ENCODE measurements at places on chromosomes 12 and 14. TPM values are rescaled to one million over a fixed set of nuclear protein-coding genes. Genes with fewer than 3 reads are reported as not detected.
A peak's percentile ranks its signal among the peaks of the same experiment; 100 is the strongest.

Gene KRT78
- not detected for total RNA-seq

DNA sequence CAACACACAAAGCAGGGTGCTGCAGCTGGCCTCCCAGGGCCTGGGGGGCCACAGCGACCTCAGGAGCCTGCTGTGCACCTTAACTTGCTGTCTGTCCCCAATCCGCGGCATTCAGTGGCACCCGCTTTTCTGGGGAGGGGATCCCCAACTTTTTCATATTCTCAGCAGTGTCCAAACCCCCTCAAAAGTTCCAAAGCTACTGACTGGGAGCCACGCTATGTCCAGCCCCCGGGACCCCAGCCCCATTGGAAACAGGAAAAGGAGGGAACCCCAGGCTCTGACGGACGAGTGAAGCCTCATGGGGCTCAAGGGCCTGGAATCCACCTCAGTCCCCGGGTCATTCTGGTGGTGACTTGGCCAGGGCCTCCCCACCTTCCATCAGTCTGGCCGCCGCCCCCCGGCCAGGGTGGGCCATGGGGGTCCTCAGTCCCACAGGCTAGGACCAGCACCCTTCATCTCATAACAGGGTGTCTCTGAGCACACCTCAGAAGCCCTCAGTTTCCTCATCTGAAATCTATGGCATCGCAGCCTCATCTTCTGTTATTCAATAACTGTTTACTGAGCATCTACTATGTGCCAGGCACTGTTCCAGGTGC, 127.3 kb downstream of the NCOR2 start:
- DNase-seq: no peak

DNA sequence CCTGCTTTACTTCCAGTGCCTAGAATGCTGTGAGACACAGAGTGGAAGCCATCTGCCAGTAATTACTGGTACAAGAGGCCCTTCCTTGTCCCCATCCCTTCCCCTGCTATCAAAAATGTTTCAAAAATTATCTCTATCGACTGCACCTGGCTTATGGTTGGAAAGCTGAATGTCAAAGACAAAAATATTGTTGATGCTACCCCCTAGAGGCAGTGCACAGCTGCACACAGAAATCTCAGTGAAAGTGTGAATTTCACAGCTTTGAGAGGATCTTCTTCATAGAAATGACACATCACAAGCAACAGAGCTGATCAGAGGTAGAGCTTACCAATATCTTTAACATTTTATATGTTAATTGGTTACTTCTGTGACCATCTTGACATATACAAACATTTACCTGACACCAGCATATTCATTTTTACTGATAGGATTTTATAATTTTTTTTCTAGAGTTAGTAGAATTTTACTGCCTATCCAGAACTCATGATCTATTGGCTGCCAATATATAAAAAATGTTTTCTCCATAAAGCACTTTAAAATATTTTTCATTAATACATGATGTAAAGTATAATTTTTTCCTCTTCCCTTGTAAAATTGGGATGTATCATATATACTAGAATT, 138.0 kb downstream of the AACS start:
- DNase-seq: peak; percentile 19

DNA sequence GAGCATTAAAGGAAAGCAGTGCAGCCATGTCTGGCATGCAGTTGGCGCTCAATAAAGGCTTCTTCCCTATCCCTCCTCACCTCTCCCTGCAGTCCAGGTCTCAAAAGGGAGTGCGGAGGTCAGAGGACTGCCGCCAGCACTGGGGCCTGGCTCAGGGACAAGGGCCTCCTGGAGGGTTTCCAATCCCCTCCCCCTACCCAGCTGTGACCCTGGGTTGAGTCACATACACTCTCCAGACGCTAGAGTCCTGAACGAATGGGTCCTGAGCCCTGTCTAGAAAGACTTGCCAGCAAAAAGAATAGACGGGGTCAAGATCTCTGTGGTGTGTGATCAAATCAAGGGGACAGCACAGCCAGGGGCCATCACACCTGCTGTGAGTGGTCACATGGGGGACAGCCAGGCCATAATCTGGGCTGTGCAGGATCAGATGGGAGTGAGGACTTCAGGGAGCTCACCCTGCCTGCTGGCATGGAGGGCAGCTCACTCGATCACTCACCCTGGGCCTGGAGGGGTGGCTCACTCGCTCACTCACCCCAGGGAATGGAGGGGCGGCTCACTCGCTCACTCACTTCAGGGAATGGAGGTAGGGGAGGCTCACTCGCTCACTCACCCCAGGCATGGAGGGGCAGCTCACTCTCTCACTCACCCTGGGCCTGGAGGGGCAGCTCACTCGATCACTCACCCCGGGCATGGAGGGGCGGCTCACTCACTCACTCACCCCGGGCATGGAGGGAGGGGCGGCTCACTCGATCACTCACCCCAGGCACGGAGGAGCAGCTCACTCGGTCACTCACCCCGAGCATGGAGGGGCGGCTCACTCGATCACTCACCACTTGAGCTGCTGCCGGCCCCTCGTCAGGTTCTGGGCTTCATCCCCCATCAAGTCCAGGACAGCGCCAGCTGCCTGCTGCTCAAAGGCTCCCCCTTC, 12.8 kb downstream of the CFAP73 start:
- no peak for DNase-seq

- no peak for DNase-seq
These were observed 73.2 kb downstream of the SPPL3 start for GRCh38 chr12:120830966-120831365.

DNA sequence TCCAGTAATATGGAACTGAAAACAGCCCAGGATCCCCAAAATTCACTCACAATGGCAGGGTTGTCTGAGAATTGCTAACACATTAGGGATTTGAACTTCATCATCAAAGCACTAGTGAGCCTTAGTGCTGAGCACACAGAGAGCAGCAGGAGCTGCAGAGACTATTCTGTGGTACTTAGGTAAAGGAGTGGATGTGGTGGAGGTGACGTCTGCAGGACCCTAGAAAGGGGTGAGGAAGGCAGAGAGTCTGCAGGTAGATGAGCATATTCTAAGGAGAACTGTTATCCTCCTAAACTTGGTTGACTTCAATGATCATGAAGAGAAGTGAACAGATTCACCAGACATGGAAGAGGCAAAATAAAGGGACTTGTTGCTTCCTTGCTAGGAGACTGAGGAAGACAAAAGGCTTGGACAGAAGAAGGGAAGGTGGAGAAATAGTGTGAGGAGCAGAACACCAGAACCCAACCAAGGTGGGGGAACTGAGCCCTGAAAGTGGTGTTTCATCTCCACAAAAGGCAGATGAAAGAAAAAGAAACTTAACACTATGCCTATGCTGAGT, 1164.0 kb downstream of the TMEM121 start:
- DNase-seq: no peak

DNA sequence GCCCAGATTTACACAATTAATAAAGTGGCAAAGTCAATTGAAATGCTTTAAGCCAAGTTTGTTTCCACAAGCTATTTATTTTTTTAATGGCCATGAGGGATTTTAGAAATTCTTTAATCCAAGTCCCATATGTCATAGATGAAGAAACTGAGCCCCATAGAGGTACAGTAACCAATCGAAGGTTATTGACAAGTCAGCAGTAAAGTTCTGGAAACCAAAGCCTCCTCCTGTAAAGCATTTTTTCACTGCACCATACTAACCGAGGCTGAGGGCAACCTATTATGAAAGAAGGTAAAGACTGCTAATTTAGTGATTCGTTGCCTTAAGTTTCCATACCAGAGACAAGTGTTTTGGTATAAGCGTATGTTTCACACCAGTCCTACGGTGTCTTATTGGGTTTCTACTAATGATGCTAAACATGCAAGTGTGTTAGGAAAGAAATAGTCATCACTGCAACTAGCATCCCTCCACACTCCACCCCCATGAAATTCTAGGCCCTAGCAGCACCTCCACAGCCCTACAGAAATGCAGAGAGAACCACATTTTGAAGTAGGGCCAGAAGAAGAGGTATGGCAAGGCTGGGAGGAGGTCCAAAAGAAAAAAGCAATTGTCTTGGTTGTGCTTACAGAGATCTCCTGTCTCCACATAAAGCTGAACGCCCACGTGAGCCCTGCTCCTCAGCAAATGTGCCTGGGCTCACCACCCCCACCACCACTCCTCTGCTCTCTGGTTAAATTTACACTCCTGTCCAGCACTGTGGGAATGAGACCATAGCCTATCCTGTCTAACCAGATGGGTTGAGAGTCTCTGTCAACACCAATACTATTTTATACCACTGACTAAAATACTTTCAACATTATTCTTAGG, 271.1 kb upstream of the G2E3 start:
- DNase-seq: no peak

- no peak for DNase-seq
These were observed 23.2 kb downstream of the LGALS3 start for GRCh38 chr14:55152052-55152753.

DNA sequence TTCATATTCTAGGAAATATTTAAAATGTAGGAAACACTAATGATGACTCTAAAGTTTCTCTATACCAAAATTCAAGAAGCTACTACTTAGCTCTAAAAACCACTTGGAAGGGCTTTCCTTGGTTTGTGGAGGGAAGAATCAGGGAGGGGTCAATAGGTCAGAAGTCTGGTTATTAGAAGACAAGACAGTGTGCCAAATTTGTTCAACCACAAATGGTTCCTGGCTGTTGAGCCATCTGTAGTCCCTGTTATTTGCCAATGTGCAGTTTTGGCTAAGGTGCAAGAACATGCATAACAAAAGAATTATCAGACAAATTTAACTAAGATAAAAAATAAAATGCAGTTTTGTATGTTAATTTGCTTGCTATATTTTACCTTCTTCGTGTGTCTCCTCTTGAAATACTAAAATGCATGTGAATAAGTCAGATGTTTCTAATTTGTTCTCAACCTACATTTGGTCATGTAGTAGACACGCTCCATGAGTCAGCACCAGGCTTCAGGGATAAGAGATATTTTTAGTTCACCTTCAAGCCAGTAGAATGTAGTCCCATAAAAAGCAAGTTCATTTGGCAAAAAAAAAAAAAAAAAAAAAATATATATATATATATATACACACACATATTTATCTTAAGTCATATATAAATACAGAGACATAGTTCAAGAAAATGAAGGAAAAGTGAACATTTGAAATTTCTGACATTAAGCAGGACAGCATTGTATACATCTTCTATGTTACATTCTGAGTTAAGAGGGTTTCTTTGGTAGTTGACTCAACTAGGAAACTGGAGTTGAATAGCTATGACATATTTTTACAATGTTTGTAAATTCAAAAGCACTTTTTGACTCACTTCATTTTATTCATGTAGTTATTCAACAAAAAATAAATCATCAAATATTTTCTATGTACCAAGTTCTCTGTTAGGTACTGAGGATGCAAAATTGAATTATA, 123.3 kb downstream of the KCNC2 start:
- no peak for DNase-seq

Gene KRT73
- total RNA-seq: not detected

DNA sequence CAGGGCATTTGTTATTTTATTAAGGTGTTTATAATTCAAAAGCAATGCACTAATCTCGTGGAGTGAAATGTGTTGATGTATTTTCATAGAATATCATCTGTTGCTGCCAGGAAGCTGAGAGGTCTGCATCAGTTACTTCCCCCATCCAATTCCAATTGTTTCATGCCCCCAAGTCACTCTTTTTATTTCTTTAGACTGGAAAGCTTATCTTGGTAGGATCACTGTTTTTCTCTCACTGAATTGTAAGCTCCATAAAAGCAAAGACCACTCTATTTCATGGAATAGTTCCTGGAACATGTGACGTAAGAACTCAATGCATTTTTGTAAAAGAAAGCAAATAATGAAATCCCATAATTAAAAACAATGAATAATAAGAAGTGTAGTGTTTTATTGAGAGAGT, 420.2 kb downstream of the TRHDE start:
- no peak for DNase-seq

DNA sequence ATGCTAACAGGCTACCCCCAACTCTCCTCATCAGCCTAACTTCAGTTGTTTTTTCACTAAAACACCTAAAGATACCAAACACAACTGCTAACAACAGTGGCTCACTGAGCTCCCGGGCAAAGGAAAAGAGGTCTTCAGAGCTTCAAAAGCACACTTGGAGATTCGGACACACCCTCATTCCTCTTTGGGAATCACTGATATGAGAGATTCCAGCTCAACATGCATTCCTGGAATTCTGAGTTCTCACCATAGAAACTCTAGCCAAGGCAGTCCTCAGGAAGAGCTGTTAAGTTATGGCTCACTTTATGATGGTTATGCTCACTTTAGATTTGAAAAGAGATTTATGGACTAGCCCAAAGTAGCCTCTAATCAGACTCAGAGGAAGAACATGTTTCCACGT, 40.1 kb downstream of the STXBP6 start:
- DNase-seq: no peak

Data from mucosa of descending colon (tissue), 3 donors.